ENCODE measurements at places on chromosomes 2 and 18. TPM values are rescaled to one million over a fixed set of nuclear protein-coding genes. Genes with fewer than 3 reads are reported as not detected.

- DNase-seq = no peak
These were observed 275.7 kb upstream of the ZNF804A start for GRCh38 chr2:184322615-184323014.

RTP5 gene
- total RNA-seq = not detected

DSG4 gene
- 0.38 TPM for total RNA-seq

GRCh38 chr18:48800466-48800865, 150.3 kb downstream of the SMAD7 start:
- no peak for DNase-seq

- no peak for DNase-seq
These were observed 28.4 kb downstream of the NFATC1 start for GRCh38 chr18:79424008-79424565.

DNA sequence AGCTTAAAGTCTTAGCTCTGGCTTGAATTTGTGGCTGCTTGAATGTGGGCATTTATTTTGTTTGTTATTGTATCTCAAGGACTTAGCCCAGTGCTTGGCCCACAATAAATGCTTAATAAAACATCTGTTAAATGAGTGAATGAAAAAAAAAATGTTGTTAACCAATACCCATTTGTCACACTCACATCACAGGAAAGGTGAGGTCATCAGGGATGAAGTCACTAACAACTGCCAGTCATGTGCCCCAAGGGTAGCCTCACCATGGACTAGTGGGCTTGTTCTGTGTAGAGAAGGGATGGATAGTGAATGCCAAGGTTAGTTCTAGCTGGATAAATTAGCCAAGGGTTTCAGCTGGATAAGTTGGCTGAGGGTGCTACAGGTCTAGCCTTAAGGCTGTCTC, 3.0 kb downstream of the NRBP1 start:
- no peak for DNase-seq

Data from Peyer's patch (tissue), 4 donors.